ENCODE measurements at places on chromosomes 2 and 18.

DNA sequence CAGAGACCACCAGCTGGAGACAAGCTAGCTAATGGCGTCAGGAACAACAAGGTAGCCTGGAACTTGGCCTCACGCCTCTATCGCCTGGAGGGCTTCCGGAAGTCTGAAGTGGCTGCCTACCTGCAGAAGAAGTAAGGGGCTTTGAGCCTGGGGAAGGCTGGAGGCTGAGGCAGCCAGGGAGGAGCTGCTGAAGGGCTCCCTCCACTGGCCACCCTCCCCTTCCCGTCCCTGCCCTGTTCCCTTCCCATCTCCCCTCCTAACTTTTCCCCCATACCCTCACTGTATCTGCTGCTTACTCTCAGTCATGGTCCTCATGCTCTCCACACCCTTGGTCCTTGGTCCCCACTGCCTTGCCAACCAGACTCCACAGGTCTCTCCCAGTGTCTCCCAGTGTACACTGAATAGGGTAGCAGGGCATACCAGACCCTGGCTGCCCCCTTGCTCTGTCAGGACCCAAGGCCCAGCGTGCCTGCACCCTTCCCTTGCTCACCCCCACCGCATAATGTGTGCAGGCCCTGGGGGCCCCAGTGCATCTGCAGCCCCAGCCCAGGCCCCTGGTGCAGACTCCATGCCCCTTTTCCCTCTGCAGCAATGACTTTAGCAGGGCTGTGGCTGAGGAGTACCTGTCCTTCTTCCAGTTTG, 18.8 kb downstream of the PSD4 start:
- DNase-seq = no peak

- DNase-seq = no peak
Observed at GRCh38 chr2:119764832-119765231, 5.1 kb downstream of the PTPN4 start.

- no peak for DNase-seq
Observed at GRCh38 chr2:112767693-112768330, 3.4 kb upstream of the CKAP2L start.

DNA sequence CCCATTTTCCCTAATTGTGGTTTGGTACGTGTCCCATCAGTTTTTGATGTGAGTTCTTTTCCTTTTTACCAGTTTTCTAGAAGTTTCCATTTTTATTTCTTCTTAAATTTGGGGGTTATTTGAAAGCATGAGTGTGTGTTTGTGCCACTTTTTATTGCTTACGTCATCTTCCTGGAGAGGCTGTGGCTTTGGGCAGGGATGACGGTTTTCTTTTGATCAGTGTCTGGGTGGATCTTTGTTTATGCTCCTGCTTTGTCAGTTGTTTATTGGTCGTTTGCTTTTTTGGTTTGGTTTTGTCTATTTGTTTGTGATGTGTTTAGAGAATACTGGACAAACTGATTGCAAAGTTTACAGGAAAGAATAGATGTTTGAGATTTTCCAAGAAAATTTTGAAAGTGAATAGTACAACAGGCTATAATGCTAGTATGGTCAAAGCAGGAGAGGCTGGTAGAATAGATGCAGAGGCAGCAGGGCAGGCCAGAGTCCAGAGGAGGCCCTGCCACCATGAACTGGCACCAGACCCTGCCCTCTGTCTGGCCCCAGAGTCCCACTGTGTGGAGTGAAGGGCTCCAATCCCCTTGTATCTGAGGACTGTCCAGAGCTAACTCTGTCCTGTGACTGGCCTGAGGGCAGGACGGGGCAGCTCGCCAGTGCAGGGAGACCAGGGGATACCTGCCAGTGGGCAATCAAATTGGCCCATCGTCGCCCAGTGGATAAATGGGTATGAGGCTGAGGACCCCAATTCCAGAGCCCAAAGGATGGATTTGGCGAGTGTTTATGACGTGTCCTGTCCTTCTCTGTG, 23.4 kb upstream of the SNED1 start:
- no peak for DNase-seq

- no peak for DNase-seq
Observed at GRCh38 chr2:222545823-222546795, 109.8 kb downstream of the FARSB start.

GRCh38 chr18:2797951-2798350, 48.9 kb upstream of the EMILIN2 start:
- DNase-seq = no peak

GRCh38 chr18:47898055-47898454, 32.4 kb downstream of the SMAD2 start:
- DNase-seq = no peak

DNA sequence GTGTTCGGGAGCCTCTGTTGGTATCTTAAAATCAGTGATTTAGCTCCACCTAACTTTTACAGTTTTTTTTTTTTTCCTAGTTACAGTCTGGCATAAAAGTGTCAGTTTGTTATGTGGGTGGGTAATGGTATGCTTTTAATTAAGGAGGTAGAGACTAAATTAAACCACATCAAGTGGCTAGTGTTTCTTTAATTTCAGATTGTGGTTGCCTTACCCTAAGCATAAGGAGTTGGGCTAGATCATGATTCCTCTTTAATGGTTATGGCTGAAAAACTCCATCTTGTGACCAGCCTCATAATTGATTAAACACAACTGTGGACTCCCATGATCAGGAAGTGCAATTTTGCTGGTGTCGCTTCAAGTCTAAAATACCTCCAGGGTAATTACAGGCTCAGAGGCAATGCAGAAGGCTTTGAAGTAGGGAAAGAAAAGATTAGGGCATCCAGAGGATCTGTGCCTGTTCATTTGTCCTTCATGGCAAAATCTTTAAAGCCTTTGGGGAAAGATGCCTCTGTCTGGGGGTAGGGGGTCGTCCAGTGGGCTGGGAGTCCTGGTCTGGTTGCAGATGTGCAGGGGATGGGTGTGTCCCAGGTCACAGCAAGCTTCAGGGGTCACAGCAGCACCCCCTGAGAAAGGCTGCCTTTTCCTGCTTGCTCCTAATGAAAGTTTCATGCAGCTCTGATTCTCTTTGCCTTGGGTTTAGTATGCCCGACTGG, 579.2 kb downstream of the BCL11A start:
- no peak for DNase-seq

Measured in stimulated activated CD4-positive, alpha-beta T cell treated with anti-CD3 and anti-CD28 coated beads, TNF-alpha, amount 100 ng/mL, for 24 hours (primary cell).